MCF 10A (cell line): ENCODE measurements at places on chromosomes 7 and 10.
A peak's percentile ranks its signal among the peaks of the same experiment; 100 is the strongest.

- DNase-seq = no peak
Observed at GRCh38 chr10:80894311-80894791, 356.6 kb downstream of the SH2D4B start.

DNA sequence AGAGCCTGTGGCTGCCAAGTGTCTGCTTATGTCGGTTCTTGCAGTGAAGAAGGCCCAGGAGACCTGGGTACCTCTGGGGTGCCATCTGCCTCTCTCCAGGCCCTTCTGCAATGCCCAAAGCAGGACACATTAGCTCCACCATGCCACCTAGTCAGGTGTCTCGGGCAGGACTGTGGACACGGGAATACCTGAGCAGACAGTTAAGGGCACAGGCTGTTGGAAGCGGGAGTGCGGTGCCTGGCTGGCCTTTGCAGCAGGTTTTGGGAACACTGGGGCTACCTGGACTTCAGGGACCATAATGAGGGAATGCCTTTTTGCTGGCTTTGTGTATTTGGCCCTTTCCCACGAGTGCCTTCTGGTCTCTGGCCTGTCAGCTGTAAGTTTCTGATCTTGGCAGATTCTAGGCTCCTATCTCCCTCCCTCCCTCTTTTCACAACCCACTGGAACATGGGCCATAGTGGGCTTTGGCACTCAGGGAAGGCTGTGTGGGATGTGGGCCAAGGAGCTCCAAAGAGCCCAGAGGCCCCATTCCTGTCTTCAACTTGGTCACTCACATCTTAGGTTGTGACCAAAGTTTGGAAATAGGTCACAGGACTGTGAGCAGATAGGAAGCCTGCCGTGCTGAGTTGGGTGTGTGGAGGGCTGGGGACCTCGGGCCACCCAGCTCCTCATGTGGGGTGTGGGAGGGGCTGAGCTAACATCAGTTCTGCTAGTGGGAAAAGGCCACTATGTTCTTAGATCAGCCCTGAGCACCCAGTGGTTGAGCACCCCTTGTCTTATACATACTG lies 41.5 kb upstream of the CXCL12 start:
- no peak for DNase-seq

GRCh38 chr7:83439026-83439425 lies 209.9 kb downstream of the SEMA3E start:
- no peak for DNase-seq

DNA sequence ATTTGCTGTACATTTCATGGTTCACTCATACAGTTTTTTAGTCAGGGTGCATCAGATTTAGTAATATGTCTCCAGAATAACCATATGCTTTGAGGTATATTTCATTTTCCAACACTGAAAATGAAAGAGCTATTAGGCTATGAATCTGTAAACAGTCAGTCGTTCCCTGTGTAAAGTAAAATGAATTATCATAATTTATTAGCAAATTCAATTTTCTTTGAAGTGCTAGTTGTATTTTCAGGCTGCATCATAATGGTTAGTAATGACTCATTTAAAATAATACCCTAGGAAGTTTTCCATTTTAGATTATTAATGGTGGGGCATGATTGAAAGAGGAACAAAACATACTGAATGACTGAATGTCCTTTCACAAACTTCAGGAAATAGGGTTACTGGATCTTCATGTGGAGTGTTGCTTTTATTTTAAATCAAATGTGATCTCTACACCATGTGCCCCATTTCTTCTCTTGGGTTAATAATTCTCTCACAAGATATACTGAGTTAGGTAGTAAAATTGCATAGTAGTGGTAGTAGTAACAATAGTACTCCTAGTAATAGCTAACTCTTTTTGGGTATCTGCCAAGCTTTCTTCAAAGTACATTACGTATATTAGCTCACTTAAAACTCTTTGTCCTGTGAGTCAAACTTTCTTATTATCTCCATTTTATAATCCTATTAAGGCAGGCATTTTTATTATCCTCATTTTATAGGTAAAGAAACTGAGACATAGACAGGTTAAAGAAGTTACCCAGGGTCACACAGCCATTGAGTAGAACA lies 476.5 kb downstream of the SUGCT start:
- no peak for DNase-seq

- peak; percentile 54 for DNase-seq
Observed at GRCh38 chr7:18638594-18639452, 143.3 kb downstream of the HDAC9 start.

GRCh38 chr7:50425318-50425717 lies 24.8 kb downstream of the FIGNL1 start:
- DNase-seq = no peak

DNA sequence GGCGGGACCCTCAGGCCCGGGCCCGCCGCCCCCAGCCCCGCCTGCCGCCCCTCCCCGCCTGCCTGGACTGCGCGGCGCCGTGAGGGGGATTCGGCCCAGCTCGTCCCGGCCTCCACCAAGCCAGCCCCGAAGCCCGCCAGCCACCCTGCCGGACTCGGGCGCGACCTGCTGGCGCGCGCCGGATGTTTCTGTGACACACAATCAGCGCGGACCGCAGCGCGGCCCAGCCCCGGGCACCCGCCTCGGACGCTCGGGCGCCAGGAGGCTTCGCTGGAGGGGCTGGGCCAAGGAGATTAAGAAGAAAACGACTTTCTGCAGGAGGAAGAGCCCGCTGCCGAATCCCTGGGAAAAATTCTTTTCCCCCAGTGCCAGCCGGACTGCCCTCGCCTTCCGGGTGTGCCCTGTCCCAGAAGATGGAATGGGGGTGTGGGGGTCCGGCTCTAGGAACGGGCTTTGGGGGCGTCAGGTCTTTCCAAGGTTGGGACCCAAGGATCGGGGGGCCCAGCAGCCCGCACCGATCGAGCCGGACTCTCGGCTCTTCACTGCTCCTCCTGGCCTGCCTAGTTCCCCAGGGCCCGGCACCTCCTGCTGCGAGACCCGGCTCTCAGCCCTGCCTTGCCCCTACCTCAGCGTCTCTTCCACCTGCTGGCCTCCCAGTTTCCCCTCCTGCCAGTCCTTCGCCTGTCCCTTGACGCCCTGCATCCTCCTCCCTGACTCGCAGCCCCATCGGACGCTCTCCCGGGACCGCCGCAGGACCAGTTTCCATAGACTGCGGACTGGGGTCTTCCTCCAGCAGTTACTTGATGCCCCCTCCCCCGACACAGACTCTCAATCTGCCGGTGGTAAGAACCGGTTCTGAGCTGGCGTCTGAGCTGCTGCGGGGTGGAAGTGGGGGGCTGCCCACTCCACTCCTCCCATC lies 82.7 kb downstream of the PAX2 start:
- peak; percentile 9 for DNase-seq

GRCh38 chr10:16927546-16927945 lies 110.3 kb upstream of the RSU1 start:
- no peak for DNase-seq

DNA sequence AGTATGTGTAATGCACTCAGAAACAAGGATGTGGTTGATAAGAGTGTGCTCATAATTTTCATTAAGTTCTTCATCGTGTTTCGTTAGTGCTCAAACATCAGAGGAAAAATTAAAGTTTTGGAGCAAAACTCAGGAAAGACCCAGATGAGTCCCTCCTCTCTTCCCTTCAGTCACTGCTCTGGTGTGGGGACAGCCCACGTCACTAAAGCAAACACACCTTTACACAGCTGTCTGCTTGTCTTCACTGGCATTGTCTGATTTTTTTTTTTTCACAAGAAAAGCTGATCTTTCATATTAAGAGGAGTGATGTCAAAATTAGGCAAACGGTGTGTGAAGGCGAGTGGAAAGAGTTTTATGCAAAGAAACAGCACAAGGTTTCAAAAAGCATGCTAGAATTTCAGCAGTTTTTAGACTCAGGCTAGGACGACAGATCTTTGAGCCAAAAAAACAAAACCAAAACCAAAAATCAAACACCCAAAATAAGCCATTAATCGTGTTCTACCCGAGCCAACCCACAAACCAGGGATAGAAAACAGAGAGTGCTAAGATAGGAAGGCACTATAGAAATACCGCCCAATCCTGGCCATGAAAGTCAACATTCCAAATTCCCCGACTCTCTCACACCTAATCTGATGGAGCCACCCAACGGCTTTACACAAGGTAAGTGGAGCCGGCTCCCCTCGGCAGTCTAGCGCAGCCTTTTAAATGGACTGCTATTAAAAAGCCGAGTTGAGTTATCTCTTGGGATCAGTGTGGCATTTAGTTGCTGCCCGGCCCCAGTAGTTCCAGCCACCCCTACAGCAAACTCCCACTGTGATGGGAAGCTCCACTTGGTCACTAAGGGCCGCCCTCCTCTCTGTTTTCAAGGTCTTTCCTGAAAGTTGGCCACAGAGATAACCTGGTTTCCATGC lies 27.9 kb upstream of the GATA3 start:
- DNase-seq = no peak

- DNase-seq = no peak
Observed at GRCh38 chr7:112260911-112261310, 54.4 kb downstream of the ZNF277 start.

DNA sequence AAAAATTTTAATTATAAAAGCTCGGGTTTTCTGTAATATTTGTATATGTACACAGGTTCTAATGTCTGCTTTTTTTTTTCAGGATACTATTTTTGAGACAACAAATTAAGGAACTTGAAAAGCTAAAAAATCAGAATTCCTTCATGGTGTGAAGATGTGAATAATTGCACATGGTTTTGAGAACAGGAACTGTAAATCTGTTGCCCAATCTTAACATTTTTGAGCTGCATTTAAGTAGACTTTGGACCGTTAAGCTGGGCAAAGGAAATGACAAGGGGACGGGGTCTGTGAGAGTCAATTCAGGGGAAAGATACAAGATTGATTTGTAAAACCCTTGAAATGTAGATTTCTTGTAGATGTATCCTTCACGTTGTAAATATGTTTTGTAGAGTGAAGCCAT lies 57.9 kb upstream of the BAMBI start:
- no peak for DNase-seq

DNA sequence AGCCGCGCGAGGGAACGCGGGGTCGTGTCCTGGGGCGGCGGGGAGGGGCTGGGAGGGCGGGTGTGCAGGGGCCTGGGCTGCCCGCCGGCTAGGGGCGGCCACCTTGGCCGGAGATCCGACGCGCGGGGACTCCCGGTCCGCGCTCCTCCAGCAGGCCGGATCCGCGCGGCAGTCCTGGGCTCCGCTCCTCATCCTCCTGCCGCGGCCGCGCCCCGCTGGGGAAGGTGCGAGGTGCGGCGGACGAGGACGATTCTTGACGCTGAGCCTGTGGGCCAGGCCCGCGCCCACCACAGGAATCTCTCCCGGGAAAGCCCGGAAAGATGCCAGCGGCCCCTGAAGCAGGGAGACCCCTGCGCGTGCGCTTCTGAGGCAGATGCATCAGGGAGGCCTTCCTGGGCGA lies 6.6 kb upstream of the OGDHL start:
- DNase-seq = no peak

DNA sequence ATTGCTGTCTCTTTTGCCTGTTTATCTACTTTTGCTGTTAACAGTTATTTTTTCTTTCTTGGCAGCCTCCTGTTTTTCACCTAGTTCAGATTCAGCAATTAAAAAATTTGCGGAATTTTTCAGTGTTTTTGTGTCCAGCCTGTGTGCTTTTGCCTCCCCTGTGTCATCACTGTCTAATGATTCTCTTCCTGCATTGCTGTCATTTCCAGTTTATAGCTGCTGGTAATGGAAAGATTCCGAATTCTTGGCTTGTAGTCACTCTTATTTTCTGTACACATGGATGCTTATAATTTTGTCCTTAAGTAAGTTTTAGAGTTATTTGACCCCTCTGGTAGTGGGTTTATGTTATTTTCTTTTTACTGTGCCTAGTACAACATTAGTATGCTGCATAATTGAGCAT lies 25.1 kb downstream of the GLRX3 start:
- no peak for DNase-seq

DNA sequence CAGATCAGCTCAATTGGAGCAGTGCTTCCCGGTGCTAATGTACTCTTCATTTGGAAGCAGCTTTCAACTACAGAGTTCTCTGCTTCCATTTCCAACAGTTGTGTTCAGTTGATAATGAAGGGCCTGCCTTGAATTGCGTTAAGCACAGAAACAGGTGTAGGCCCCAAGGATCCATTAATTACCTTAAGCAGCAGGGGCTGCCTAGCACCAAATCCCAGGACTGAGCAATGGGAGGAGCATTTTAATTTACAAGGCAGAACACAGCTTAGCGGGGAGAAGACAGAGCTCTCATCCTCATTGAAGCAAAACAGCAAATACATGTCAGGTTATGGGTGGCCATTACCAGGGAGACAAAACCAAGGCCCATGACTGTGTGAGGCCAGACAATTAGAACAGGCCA lies 349.6 kb downstream of the TFEC start:
- no peak for DNase-seq

GRCh38 chr7:151012911-151013347 lies 11.4 kb downstream of the ATG9B start:
- DNase-seq = peak; percentile 35
